ENCODE measurements at places on chromosomes 13 and 19.

- DNase-seq, result no peak
Measured at GRCh38 chr19:45492137-45492626, 4.7 kb downstream of the RTN2 start.

DNA sequence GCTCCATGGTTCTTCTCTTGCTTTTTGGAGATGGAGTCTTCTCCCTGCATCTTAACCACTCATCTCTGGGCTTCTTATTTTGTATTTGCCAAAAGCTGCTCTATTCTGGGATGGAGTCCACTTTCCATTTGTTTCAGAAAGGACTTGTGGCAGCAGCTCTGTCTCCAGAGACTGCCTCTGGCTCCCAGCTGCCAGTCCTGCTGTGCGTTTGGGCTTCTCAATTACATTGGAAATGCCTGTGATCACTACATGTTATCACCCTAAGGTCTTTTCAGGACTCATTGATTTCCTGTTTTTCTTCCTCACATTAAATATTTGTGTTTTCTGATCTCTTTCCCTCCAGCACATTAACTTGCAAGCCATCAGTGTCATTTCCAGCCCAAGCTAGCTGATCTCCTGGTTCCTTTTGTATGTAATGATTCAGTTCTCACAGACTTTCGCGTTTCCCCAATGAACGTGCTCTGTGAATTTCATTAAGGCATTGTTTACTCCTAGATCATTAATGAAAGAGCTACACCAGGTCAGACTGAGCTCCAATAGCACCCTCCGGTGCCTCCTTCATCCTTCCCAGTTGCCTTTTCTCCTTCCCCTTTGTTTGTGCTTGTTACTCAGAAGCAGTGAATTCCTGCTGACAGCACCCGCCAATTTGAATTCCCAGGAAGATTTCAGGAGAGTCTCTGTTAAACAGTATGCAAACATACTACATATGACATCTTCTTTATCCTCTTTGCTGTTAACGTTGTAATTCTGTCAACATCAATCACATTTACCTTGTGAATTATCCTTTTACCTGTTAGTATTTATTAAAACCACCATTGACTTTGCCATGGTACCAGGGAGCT, 3.0 kb downstream of the CBY2 start:
- DNase-seq, result no peak

- DNase-seq, result peak; percentile 88
Measured at GRCh38 chr19:2016041-2016807, 710 bp upstream of the BTBD2 start.

DNA sequence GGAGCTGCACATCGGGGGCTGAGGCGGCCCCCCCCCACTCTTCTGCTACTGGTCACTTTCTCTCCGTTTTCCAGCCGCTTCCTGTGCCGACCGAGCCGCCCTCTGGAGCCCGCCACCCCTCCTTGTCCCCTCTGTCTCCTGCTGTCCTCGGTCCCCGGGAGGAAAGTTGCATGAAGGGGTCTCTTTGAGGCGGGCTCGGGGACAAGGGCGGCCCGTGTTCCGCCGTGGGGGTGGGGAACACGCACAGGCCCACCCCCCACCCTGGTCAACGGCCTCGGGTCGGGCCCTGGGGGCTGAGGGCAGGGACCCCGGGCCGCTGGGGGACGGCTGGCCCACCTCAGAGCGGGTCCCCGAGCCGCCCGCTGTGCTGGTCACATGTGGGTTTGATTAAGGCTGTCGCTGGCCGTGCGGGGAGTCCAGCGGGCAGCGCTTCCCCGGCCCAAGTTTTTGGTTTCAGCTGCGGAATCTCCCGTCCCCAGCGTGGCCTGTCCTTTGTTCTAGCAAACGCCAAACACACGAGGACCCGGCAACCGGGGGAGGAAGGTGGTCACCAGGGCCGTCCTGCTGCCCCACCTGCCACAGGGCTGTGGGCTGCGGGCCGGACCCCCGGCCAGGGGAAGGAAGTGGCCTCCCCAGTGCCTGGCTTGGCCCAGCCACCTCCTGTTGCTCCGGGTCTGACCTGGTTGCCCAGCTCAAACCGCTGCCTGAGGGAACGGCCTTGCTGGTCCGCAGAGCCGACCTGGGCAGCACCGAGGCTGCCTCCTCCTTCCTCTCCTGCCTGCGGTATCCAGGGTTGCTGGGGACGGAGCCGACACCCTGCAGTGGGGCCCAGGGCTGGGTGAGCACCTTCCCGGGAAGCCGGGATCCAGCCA, 1.9 kb downstream of the EFNA2 start:
- no peak for DNase-seq

- no peak for DNase-seq
Measured at GRCh38 chr13:75797239-75797638, 161.1 kb downstream of the LMO7 start.

- DNase-seq, result peak; percentile 55
Measured at GRCh38 chr19:51552996-51553725, 17.9 kb upstream of the ZNF175 start.

- peak; percentile 82 for DNase-seq
Measured at GRCh38 chr19:40398417-40399131, 8.6 kb upstream of the HIPK4 start.

- peak; percentile 36 for DNase-seq
Measured at GRCh38 chr19:3655402-3656072, 28.9 kb upstream of the CACTIN start.

- DNase-seq, result no peak
Measured at GRCh38 chr13:110897014-110897413, 17.9 kb downstream of the ANKRD10 start.

- DNase-seq, result no peak
Measured at GRCh38 chr13:72174549-72174948, 307.5 kb upstream of the DACH1 start.

GRCh38 chr13:71522941-71523526, 344.0 kb downstream of the DACH1 start:
- DNase-seq, result no peak

DNA sequence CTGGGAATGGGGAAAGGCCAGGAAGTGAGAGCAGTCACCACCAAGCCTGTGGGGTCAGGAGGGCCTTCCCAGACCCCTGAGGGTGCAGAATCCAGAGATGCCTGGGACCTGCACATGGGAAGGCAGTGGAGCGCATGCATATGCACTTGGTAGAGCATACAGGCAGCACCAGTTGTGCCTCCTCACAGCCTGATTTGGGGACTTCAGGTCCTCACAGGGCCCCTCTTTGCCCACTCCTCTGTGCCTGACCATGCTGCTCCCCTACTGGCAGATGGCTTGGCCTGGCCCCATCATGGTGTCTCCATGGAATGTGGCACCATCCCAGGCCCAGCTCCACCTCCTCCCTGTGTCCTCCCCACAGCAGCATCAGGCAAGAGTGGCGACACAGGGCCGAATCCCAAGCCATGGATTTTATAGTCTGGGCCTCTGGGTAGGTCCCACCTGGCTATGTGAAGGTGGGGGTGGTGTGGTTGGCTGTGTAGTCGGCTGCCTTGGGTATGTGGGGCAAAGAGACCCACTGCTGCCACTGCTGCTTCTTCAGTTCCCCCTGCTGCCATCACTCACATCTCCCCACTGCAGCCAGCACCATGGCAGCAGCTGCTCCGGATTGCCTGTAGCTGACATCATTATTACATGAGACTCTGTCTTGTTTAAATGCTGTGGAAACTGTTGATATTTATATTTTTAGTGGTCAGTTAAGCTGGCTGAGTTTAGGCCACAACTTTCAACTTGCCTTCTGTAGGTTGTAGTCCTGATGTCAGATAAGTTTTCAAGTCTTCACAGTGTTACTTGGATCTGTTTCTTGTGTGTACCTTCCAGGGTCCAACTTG, 247.0 kb downstream of the GPC6 start:
- no peak for DNase-seq

DNA sequence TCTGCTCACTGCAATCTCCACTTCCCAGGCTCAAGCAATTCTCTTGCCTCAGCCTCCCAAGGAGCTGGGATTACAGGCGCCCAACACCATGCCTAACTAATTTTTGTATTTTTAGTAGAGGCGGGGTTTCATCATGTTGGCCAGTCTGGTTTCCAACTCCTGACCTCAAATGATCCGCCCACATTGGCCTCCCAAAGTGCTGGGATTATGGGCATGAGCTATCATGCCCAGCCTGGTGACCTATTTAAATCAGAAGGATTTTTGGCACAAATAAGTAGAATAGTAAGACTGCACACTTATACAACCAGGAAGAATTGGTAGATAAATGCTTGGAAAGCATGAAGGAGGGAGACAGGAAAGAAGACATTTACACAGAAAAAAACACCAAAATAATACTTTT, 53.4 kb upstream of the AKAP11 start:
- DNase-seq, result no peak

GRCh38 chr19:38617764-38618589, at the start of gene MAP4K1:
Gene MAP4K1, minus strand, starts transcription at chr19:38617953. Its CDS starts 58 bp downstream, at chr19:38617895.
- peak; percentile 42 for DNase-seq

GRCh38 chr13:30679483-30680330, 55.6 kb upstream of the ALOX5AP start:
- DNase-seq, result peak; percentile 66

DNA sequence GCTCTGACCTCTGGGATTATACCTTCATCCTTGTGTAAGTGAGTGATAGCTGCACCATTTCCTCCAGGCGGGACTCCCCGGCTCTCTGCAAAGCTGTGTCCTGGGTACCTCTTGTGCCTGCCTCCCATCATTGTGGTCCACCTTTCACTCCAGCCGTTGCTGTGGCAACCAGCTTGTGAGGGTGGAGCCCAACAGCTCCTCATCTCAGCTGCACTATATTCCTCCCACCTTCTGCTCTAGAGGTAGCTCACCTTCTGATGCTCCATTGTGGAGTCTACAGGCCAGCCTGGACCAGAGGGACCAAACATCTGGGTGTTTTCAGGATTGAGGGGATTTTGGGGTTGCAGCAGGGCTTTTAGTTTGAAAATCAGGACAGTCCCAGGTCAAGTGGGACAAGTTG, 708.2 kb downstream of the UQCRFS1 start:
- no peak for DNase-seq

DNA sequence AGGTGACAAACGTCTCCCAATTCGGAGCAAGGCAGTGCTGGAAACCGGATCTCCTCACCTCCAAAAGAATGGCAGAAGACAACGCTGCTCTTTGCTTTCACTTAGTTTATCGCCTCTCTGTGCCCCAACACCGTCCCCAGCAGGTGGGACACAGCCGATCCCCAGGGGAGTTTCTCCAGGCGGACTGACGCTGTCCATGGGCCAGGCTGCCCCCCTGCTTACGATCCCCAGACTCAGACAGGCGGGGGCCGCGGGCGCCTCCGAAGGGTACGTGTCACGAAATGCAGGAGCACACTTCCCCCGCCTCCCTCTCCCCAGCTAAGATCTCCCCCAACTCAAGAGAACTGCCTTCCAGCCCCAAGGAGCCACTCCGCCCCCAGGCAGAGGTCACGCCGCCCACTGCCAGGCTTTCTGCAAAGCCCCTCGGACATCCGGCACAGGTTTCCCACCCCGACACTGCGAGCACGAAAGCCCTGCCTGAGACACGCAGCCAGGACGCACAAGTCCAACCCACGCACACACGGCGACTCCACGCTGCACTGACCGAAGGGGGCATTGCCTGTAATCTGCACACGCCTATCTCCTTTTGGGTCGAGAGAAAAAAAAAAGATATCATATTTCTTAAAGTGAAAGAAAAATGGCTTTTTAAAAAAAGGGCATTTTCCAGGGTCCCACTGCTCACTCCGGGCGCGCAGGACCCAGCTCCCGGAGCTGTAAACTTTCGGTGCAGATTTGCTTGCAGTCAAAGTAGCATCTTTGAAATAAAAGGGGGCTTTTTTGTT, 2.0 kb downstream of the SPRY2 start:
- DNase-seq, result peak; percentile 73

DNA sequence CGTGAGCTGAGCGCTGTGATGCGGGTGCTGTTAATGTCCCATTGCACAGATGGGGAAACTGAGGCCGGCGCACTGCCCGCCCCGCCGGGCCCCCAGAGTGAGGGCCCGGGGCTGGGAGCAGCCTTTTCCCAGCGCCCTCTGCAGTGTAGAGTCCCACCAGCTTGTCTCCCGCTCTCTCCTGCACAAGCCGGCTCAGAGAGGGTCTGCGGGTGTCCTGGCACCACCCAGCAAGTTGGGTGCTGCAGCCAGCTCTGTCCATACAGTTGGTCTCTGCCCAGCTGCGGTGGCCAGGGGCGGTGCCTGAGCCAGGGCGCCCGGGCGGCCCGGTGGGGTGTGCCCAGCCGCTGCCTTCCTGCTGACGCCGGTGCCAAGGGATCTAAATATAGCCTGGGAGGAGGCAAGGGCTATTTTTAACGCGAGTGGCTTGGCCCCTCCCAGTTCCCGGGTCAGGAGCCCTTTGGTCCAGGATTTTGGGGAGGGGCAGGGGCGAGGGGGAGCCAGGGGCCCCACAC, 19.3 kb downstream of the GADD45B start:
- no peak for DNase-seq

DNA sequence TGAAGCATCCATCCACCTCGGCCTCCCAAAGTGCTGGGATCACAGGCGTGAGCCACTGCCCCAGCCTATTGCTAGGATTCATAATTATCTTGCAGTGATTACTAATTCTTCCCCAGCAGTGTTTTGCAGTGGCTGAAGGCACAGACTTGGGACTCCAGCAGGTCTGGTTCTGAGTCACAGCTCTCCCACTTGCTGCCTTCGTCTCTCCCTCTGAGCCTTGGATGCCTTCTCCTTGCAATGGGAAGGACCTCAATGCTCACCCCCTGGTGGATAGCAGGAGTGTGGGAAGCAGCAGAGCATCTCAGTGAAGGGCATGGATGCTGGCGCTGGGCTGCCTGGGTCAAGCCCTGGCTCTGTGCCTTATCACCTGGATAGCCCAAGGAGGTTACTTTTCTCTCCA, 37.6 kb upstream of the SHKBP1 start:
- no peak for DNase-seq

GRCh38 chr19:16614941-16615340, 13.1 kb downstream of the MED26 start:
- DNase-seq, result no peak

- no peak for DNase-seq
Measured at GRCh38 chr19:6226444-6227155, 53.2 kb downstream of the MLLT1 start.

- peak; percentile 62 for DNase-seq
Measured at GRCh38 chr19:4609878-4610511, 29.3 kb upstream of the TNFAIP8L1 start.

DNA sequence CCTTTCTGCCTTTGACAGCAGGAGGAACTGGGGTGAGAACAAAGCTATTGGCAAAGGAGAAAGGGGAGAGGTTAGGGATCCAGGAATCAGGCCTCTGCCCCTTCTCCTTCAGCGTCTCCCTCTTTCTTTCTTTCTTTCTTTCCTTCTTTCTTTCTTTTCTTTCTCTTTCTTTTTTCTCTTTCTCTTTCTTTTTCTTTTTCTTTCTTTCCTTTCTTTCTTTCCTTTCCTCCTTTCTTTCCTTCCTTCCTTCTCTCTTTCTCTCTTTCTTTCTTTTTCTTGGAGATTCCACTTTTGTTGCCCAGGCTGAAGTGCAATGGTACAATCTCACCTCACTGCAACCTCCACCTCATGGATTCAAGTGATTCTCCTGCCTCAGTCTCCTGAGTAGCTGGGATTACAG, 75.6 kb downstream of the TRPM4 start:
- no peak for DNase-seq

- no peak for DNase-seq
Measured at GRCh38 chr13:80250213-80250810, 90.6 kb downstream of the SPRY2 start.

All from hematopoietic multipotent progenitor cell (in vitro differentiated cells).